ENCODE measurements at places on chromosomes 6 and 20.

- H3K27me3 ChIP-seq, result peaks cover 43% of the 10 kb centered on the region
- no peaks in the 10 kb centered on the region for H3K4me1 ChIP-seq
- no peaks in the 10 kb centered on the region for H3K36me3 ChIP-seq
- no peak for DNase-seq
- H3K27ac ChIP-seq, result no peak overlapping the region
Measured at GRCh38 chr20:9555781-9556180, 41.4 kb downstream of the LAMP5 start.

GRCh38 chr20:20806121-20807095 lies 94.0 kb upstream of the RALGAPA2 start:
- no peaks in the 10 kb centered on the region for H3K36me3 ChIP-seq
- H3K4me1 ChIP-seq, result no peaks in the 10 kb centered on the region
- no peak for DNase-seq

GRCh38 chr6:30152016-30152673 lies 8.9 kb downstream of the TRIM10 start:
- DNase-seq, result no peak
- no peaks in the 10 kb centered on the region for H3K27me3 ChIP-seq
- no peak overlapping the region for H3K27ac ChIP-seq
- peaks cover 38% of the 10 kb centered on the region for H3K4me1 ChIP-seq

GRCh38 chr20:11918981-11919380 lies 1.3 kb downstream of the BTBD3 start:
- H3K27me3 ChIP-seq, result no peaks in the 10 kb centered on the region
- H3K4me3 ChIP-seq, result no peak overlapping the region
- peaks cover 14% of the 10 kb centered on the region for H3K36me3 ChIP-seq

GRCh38 chr20:50237349-50237748 lies 46.7 kb downstream of the CEBPB start:
- no peak overlapping the region for H3K27ac ChIP-seq
- no peak overlapping the region for H3K4me3 ChIP-seq
- no peak for DNase-seq
- no peaks in the 10 kb centered on the region for H3K36me3 ChIP-seq

GRCh38 chr20:8633366-8633765 lies 435.5 kb upstream of the PLCB4 start:
- H3K36me3 ChIP-seq, result peaks cover 12% of the 10 kb centered on the region
- no peaks in the 10 kb centered on the region for H3K27me3 ChIP-seq
- no peak for DNase-seq
- H3K27ac ChIP-seq, result no peak overlapping the region

- no peak overlapping the region for H3K4me3 ChIP-seq
- DNase-seq, result no peak
- no peaks in the 10 kb centered on the region for H3K27me3 ChIP-seq
- no peak overlapping the region for H3K27ac ChIP-seq
- no peaks in the 10 kb centered on the region for H3K36me3 ChIP-seq
Measured at GRCh38 chr6:144920391-144920961, 635.3 kb downstream of the UTRN start.

GRCh38 chr6:98548301-98548700 lies 286.1 kb upstream of the POU3F2 start:
- no peaks in the 10 kb centered on the region for H3K4me1 ChIP-seq
- H3K27me3 ChIP-seq, result peaks cover 2% of the 10 kb centered on the region
- no peaks in the 10 kb centered on the region for H3K36me3 ChIP-seq

GRCh38 chr6:21823371-21823770 lies 229.8 kb downstream of the SOX4 start:
- no peaks in the 10 kb centered on the region for H3K27me3 ChIP-seq
- H3K36me3 ChIP-seq, result no peaks in the 10 kb centered on the region
- no peak for DNase-seq
- peaks cover 9% of the 10 kb centered on the region for H3K4me1 ChIP-seq
- H3K27ac ChIP-seq, result no peak overlapping the region
- no peak overlapping the region for H3K4me3 ChIP-seq

DNA sequence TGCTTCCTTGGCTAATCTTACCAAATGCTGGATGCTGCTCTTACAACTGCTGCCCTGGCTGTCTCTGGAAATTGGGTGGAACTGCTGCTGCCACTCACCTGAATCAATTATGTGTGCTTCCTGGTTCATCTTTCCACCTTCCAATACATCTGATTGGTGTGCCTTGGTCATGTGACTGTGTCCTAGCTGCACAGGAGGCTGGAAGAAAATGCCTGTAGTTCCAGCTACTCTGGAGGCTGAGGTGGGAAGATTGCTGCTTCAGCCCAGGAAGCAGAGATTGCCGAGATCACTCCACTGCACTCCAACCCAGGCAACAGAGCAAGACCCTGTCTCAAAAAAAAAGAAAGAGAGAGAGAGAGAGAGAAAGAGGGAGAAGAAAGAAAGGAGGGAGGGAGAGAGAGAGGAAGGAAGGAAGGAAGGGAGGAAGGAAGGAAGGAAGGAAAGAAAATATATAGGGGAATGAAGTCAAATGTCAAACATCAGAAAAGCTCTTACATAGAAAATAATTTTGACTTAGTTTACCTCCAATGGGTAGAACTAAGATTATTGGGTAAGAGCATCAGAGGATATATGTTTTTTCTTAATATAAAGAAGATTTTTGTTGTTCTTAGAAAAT lies 14.1 kb upstream of the PPARD start:
- DNase-seq, result no peak
- peaks cover 1% of the 10 kb centered on the region for H3K4me1 ChIP-seq
- no peak overlapping the region for H3K27ac ChIP-seq
- H3K27me3 ChIP-seq, result peaks cover 10% of the 10 kb centered on the region
- H3K4me3 ChIP-seq, result no peak overlapping the region

DNA sequence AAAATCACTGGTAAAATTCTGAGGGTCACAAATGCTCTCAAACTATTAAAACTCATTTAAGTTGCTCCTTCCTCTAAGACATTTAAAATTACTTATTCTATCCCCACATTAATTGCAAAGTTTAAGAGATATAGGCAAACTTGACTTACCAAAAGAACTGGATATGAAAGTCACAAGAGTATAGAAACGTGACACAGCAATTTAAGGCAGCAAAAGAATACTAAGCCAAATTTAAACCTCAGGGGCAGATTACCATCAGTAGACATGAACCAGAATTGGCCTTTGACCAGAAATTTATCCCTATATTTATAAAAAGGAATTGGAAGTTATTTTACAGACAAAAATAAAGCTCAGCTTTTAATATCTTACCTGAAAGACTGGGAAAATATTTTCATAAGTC lies 56.0 kb downstream of the MAP3K7 start:
- no peaks in the 10 kb centered on the region for H3K27me3 ChIP-seq
- DNase-seq, result no peak
- no peak overlapping the region for H3K4me3 ChIP-seq

DNA sequence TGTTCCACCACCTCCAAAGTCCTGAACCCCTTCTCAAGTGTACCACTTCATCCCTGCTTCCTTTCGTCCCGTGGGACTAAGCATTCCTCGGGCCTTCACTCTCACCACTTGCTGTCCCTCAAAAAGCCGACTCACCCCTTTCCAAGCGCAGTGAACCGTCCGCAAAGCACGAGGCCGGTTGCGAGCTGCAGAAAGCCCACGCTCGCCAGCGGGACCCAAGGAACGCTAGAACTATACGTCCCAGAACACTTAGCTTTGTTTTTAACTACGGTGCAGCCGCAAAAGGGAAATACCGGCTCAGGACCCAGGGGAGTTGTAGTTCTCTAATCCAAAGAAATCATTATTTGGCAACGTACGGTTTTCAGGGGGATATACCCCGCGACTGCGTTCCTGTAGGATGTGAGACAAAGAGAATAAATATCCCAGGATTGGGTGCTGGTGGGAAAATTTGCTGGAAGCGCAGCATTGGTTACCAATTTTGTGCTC lies 416 bp upstream of the POLR1H start:
- DNase-seq, result no peak
- peaks cover 17% of the 10 kb centered on the region for H3K36me3 ChIP-seq
- no peaks in the 10 kb centered on the region for H3K27me3 ChIP-seq

DNA sequence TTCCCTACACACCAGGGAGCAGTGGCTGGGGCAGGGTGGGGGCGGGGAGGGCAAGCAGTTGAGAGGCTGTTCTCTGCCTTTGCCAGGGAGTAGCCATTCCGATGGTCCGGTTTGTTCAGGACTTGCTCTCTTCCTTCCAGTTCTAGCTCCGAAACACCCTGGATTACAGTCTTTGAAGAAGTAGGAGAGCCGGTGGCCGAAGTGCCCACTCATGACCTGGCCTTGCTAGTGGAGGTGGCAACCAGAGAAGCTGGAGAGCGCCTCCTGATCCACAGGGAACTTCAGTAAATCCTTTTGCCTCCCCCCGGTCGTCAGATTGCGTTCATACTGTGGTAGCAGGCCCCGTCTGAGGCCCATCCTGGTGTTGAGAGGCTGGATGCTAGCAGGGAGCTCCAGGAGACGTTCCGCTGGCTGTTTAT lies 92.8 kb downstream of the ARID1B start:
- H3K4me1 ChIP-seq, result peaks cover 57% of the 10 kb centered on the region
- no peaks in the 10 kb centered on the region for H3K27me3 ChIP-seq
- no peak for DNase-seq
- H3K4me3 ChIP-seq, result no peak overlapping the region
- H3K27ac ChIP-seq, result no peak overlapping the region

- no peaks in the 10 kb centered on the region for H3K27me3 ChIP-seq
- no peak overlapping the region for H3K4me3 ChIP-seq
- H3K4me1 ChIP-seq, result peaks cover 13% of the 10 kb centered on the region
Measured at GRCh38 chr20:37726971-37727956, 33.4 kb downstream of the CTNNBL1 start.

DNA sequence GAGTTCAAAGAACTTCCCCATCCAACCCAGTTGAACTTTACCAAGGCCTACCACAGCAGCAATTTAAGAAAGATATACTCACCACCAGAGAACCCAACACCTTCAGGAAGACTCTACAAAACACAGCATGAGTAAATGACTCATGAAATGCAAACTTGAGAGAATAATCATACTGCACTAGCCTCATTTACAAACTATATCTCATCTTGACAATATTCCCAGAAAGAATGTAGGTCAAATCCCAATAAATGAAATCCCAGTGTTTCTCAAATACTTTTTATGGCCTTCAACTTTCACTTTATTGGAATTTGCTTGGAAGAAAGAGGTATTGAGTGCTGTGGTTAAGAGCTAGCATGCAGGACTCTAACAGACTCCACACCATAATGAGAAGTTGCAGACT lies 60.0 kb downstream of the FYN start:
- H3K4me3 ChIP-seq, result no peak overlapping the region
- no peak for DNase-seq
- H3K4me1 ChIP-seq, result peaks cover 22% of the 10 kb centered on the region
- no peaks in the 10 kb centered on the region for H3K27me3 ChIP-seq

DNA sequence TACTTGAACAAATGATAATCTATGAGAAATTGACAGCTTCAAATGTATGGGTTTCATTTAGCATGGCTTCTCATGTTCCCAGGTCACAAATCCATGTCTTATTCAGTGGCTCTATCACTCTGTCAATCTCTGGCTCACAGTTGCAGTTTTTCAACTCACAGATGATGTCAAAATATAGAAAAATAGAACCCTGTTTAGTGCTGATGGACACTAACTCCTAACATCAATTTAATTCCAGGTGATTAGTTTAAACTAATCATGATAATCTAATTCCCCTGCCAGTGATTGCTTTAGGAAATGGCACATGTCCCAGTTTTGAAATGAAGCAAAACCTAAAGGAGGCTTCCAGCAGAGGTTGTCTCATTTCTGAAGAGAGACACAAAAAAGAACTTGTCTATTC lies 13.0 kb downstream of the KHDC1 start:
- H3K27ac ChIP-seq, result no peak overlapping the region
- H3K4me3 ChIP-seq, result no peak overlapping the region
- no peak for DNase-seq
- no peaks in the 10 kb centered on the region for H3K4me1 ChIP-seq
- H3K36me3 ChIP-seq, result no peaks in the 10 kb centered on the region

GRCh38 chr6:43729537-43729936 lies 40.5 kb upstream of the VEGFA start:
- peaks cover 24% of the 10 kb centered on the region for H3K27me3 ChIP-seq
- no peak overlapping the region for H3K27ac ChIP-seq
- peaks cover 2% of the 10 kb centered on the region for H3K36me3 ChIP-seq
- peaks cover 13% of the 10 kb centered on the region for H3K4me1 ChIP-seq
- no peak for DNase-seq
- H3K4me3 ChIP-seq, result no peak overlapping the region

DNA sequence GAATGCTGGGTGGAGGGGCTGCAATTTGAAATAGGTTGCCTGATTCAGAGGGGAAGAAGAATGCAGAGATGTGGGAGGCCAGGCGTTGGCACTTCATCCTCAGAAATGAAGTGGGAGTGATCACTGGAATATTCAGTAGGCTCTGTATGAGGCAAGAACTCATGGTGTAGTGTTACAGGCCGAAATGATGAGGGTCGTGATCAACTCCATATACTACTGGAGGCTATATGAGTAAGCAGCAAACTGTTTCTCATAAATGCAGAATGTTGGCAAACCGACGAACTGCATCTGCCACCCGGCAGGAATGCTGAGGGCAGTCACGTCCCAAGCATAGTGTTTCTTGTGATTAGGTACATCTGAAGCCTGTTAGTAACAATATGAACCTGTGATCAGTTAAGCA lies 12.7 kb downstream of the KCNS1 start:
- H3K27ac ChIP-seq, result peak overlapping the region; percentile 98
- H3K27me3 ChIP-seq, result no peaks in the 10 kb centered on the region
- H3K4me1 ChIP-seq, result peaks cover 49% of the 10 kb centered on the region
- peaks cover 3% of the 10 kb centered on the region for H3K36me3 ChIP-seq
- no peak overlapping the region for H3K4me3 ChIP-seq

All from osteocyte (in vitro differentiated cells).